SK-N-SH (cell line): ENCODE measurements at places on chromosomes 16 and 17.

GRCh38 chr16:66358231-66358630 lies 8.3 kb upstream of the CDH5 start:
- DNase-seq = no peak

- DNase-seq = no peak
Measured at GRCh38 chr17:37019741-37020129, 71.0 kb downstream of the AATF start.

GRCh38 chr17:40457964-40458791 lies 14.9 kb downstream of the IGFBP4 start:
- peak; percentile 73 for DNase-seq

GRCh38 chr16:67393111-67393787 lies at the start of gene TPPP3:
Gene TPPP3, minus strand, starts transcription at chr16:67393498. Its CDS starts 2,387 bp downstream, at chr16:67391111.
- peak; percentile 98 for DNase-seq

DNA sequence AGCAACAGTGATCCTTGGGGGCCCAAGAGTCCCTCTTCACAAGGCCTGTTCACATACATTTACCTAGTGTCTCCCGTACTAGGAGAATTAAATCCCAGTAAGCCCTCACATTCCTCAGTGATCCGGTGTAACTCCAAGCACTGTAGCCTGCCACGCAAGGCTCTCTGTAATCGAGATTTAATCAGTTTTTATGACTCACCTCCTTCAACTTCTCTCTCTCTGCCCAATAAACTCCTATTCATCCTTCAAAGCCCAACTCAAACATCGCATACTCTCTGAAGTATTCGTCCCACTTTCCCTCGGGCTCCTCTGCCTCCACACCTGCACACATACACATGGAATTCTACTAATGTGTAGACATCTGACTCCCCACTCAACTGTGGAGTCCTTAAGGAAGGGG lies 141.8 kb downstream of the CMIP start:
- no peak for DNase-seq

- DNase-seq = no peak
Measured at GRCh38 chr17:77455891-77456260, 315.1 kb downstream of the SEC14L1 start.

DNA sequence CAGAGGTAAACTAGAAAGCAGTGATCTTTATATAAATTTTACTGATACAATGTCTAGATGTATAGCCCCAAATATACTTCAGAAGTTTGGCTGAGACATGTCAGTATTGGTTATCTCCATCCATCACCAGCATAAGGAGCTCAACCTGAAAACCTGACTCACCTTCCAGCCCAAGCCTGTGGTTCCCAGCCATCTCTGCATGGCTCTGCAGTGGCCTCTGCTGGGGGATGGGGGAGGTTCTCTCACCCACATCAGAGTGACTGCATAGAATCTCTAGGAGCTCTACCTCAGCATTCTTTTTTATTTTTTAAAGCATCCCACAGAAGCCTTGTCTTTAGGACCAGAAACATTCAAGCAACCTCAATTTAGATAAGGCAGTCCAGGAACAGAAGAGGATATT lies 27.3 kb downstream of the USP7 start:
- DNase-seq = peak; percentile 68

DNA sequence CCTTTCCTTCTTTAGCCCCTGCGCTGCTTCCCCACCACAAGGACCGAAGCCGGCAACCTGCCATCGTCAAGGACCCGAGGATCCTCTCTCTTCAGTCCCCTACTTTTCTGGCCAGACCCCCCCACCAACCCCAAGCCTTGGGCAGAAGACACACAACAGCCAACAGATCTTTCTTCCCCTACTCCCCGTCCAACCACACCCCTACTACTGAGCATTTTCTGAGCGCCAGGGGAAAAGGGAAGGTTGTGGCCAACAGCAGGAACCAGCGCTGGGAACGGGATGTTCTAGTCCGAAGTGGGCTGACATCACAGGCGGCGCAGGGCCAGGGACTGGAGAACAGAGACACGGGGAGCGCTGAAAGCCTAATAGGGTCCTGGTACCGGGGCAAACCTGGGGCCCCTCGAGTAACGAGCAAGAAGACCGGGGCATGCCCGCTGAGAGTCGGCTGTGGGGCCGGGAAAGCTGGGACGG lies 528 bp downstream of the PER1 start:
- DNase-seq = no peak

- DNase-seq = no peak
Measured at GRCh38 chr16:87725596-87726235, 40.1 kb downstream of the KLHDC4 start.

DNA sequence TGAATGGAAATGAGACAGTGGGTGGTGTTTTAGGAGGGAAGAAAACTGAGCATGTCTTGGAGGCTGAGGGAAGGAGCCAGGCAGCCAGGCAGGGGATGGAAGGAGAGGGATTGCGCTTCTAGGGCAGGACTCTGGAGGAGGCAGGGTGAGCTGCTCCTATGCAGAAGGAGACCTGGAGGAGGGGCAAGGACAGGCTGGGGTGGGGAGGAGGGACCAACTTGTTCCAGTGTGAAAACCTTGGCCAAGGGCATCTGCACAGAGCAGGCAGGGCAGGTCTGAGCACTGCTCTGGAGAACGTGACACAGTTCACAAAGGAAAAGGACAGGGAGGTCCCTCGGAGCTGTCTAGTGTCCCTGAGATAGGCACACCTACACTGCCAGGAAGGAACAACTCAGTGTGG lies 5.5 kb downstream of the GALK1 start:
- DNase-seq = no peak

DNA sequence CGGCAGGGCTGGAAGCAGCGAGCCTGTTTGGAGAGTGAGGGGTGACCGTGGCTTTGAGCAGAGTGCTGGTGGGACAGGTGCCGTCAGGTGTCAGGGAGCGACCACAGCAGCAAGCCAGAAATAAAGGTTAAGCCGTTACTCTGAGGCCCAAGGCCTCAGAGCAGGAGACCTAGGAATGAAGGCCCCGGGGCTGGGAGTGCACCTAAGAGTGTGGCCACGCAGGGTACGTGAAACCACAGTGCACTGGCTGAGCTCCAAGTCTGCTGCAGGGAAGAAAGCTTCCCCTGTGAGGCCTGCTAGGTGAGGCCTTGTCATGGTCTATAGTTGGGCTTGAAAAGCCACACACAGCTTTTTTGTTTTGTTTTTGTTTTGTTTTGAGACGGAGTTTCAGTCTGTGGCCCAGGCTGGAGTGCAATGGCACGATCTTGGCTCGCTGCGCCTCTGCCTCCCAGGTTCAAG lies 8.7 kb downstream of the CLUAP1 start:
- DNase-seq = no peak

GRCh38 chr16:86286991-86287663 lies 223.2 kb upstream of the FOXF1 start:
- no peak for DNase-seq

- DNase-seq = no peak
Measured at GRCh38 chr17:17813725-17814095, 23.1 kb downstream of the SREBF1 start.

DNA sequence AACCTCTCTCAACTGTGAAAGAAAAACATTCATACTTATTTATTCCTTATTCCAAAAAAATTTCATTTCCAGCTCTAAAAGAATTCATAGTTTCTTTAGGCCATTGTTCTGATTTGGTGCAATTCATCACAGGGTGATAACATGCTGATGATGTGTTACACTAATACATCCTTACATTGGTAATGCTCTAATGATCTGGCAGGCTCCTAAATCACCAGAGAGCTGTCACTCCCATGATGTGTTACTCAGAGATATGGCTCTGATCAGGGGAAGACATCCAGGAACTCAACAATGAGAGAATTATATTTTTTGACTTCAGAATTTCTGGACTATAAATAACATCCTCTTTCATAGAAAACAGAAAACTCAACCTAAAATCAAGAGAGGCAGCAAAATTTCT lies 209.3 kb downstream of the CHD9NB start:
- no peak for DNase-seq

GRCh38 chr17:15213381-15214087 lies 51.6 kb downstream of the PMP22 start:
- peak; percentile 31 for DNase-seq

DNA sequence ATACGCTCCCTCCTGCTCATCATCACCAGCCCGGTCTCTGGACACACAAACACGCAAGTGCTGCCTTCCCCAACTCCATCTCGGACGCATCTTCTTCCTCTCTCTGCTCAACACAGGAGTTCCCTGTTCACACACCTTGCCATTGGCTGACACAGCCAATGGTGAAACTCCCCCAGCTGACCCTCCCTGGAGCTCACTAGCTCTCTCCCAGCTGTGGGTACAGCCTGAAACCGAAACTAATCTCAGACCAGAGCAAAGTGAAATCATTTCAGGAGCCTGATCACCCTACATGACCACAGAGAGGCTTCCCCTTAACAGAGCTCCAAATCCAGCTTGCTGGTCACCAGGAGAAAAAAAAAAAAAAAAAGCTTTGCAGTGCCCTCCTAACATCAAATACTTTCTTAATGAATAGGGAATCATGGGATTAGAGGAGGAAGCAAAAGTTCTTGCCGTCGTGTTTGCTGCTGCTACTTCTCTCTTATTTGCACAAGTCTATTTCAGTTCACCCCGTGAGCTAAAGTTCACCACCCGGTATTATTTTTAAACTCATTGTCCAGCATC lies 8.3 kb downstream of the CUEDC1 start:
- DNase-seq = no peak

GRCh38 chr16:23520500-23520899 lies 10.2 kb upstream of the GGA2 start:
- no peak for DNase-seq

- DNase-seq = peak; percentile 27
Measured at GRCh38 chr17:35568561-35568960, 7.9 kb upstream of the SLFN14 start.
